Activated naive CD4-positive, alpha-beta T cell (primary cell): ENCODE measurements at places on chromosomes 1 and 21.

DNA sequence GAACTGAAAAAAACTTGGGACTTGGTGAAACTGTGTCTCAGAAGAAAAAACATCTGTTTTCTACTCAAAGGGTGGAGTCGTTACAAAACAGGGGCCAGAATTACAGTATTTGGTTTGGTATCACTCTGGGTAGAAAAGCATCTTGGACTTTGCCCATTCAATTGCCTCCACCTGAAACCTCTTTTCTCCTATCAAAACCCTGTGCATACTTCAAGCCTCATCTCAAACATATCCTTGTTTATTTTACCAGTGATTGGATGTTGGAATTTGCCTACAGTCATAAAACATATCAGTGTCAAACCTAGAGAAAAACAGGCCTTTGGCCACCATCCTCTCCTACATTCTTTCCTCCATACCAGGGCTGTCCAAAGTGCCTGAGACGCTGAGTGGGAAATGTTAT lies 281.5 kb downstream of the PLPP3 start:
- DNase-seq: no peak

DNA sequence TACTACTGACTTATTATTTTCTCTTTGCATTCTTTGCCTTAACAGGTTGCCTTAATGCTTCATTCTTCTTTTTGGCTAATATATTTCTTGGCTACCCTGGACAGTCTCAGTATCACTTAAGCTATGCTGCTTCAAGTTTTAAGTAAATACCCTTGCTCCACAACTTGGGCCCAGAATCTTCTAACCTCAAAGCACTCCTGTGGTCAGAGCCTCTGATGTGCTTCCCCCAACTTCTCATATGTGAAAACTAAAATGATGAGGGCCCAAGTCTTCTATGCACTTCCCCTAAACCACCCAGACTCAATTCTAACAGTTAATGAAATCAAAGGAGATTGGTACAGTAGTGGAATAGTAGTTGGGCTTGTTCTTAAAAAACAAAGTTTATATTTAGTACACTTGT lies 314.1 kb downstream of the PLPP3 start:
- no peak for DNase-seq

DNA sequence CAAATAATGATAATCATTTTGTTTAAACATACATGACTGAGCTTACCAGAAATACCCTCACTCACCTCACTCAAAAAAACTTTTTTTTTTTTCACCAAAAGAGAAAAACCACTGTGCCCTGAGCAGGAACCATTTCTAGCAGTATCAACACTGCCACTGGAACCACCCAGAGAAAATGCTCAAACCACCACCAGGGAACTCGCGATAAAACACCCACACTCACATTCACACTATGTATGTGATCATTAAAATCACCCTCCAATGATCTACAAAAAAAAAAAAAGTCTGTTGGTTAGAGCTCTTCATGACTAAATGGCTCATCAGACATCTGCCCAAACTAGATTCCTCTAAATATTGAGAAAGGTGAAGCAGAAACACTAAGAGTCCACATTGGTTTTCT lies 11.5 kb downstream of the TIAM1 start:
- DNase-seq: no peak

- DNase-seq: no peak
Observed at GRCh38 chr1:64976361-64976760, 10.0 kb upstream of the JAK1 start.

GRCh38 chr1:189859385-189859977 lies 618.2 kb downstream of the BRINP3 start:
- no peak for DNase-seq
